ENCODE measurements at places on chromosomes 3 and 15.

DNA sequence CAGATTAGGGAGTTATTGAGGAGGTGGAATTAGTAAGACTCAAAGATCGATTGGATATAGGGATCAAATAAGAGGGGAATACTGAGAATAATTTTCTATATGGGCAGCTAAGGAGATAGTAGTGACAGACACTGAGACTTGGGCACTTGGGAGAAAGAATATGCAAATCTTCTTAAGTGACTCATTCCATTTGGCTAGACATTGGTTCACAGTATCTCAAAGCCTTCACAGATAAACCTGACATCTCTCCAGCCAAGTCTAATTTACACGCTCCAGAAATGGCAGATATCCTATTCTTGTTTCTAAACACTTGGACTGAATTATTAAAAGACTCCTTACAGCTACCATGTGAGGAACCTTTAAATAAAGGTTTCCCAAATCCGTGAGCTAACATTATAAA, 104.6 kb upstream of the ADAMTS9 start:
- no peak for DNase-seq

- no peak for DNase-seq
Measured at GRCh38 chr3:74605437-74605836, 9.0 kb downstream of the CNTN3 start.

DNA sequence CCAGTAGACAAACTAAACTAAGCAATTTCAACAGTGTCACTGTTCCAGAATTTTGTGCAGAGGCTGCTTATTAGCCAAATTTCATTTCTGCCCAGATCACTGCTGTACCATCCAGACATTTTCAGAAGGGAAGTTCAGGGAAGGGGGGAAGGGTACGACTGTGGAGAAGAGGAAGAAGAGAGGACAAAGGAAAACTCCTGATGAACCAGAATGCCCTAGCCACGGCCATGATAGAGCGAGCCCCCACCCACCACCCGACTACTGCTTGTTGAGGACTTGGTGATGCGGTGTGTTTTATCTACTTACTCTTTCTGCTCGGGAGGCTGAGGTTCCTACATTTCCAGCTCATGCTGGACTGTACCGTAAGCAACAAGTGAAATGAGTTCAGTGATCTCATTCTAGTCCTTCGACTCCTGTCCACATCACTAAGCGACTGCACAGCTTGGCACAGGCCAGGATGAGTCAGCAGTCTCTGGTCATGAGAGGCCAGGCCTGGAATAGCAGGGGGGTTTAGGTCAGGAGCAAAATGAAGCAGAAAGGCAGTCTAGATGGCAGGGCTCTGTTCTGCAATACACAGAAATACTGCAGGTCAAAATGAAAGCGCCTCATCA, 330.8 kb downstream of the TIGIT start:
- no peak for DNase-seq

GRCh38 chr15:25683911-25684310, 179.2 kb downstream of the ATP10A start:
- DNase-seq: no peak

DNA sequence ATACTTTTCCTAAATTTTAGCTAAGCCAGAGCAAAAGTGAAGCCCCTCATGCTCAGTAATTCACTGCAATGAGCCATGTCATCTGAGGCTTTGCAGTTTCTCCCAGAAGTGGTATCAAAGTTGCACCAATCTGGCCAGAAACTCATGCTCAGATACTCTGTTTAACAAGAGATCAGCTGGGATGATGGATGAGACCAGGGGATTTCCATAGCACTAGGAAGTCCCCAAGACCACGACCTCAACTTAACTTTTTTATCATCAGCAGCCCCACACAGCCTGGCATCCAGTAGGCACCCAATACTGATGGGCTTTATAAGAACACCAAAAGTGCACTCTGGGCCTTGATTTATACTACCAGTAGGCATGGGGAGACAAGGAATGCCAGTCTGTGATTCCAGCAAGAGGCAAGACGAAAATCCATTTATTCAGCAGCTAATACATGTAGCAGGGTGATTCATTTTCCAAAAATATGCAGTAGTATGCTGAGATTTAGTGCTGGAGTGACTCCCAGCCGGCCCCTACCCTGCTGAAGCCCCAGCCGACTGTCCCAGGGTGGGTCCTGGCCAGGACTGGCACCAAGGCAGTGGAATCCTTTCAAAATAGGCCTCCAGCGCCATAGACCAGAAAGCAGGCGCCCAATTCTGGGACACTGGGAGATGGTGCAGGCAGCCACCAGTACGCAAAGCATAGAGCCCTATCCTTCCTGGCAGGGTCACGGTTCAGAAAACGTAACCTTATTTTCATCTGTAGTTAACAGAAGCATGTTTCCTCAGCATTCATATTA, 612 bp upstream of the LDHAL6B start:
- no peak for DNase-seq

DNA sequence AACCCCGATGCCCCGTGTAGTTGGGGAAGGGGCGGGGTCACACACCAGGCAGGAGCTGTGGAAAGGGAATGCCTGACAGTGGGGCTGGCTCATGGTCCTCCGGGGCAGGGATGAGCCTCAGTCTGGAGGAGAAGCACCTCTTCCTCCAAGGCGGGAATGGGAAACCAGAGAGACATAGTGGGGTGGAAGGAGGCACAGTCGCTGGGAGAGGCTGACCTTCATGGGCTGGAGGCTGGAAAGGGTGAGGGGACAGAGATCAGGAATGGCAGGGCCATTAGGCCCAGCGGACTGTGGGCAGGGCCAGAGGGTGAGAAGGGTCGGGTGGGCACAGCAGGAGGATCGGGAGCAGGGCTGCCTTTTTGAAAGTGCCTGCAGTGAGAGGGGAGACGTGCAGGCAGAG, 65.8 kb upstream of the LINGO1 start:
- DNase-seq: no peak

DNA sequence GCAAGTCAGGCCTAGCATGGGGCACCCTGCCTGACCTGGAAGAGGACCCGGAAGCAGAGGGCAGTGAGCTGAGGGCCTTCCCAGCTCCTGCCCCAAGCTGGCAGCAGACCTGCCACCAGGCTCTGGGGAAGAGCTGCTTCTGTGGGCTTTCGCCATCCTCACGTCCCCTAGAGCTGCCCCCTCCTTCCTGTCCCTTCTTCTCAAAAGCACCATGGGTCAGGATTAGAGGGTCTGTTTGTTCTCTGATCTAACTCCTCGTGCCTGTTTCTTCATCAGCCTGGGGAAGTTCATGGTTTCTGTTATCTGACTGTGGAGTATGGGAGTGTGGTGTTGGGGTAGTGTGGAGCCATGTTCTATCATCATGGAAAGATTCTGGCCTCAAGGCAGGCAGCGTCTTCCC, 58.4 kb upstream of the POLG start:
- DNase-seq: no peak

DNA sequence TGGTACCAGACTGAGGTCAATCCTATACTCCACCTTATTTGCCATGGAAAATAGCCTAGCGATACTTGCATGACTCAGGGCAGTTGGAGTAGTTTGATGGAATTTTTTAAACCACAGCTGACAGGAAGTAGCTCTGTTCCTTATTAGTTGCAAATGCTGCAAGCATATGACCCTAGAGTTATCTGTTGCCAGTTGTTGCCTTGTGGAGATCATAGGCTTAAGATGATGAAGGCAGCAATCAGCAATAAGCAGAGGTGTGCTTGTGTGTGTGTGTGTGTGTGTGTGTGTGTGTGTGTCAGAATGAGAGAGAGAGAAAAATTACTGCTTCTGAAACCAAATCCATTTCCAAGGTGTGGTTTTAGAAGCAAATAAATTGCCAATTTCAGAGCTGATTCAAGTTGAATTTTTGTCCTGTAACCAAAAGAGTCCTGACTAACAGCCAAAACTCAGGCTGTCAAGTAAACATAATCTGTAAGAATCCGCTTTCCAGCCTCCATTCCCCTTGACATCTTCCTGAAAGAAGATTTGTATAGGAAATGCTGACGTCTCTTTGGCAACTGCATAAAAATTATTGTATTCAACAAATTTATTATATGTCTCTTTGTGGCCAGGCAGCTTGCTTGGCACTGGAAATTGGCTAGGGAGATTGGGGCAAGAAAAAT, 141.2 kb downstream of the SERPINI1 start:
- no peak for DNase-seq

DNA sequence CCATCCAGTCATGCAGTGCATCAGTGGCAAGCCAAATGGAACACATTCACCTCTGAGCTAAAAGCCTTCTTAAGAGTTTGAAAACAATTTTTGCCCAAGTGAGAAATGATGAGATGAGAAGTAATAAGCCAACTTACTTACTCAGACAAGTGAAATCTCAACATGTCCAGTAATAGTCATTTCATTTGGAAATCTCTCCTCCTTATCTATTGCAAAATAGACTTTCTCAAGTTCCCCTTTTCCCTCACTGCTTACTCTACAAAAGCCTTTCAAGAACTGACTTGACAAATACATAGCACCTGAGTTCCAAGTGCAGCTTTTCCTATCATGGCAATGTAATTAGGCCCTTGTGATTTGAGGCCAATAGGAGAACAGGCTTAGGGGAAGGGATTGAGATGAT, 282.3 kb downstream of the SLC9A9 start:
- no peak for DNase-seq

GRCh38 chr3:71184252-71184651, 399.3 kb downstream of the FOXP1 start:
- no peak for DNase-seq

DNA sequence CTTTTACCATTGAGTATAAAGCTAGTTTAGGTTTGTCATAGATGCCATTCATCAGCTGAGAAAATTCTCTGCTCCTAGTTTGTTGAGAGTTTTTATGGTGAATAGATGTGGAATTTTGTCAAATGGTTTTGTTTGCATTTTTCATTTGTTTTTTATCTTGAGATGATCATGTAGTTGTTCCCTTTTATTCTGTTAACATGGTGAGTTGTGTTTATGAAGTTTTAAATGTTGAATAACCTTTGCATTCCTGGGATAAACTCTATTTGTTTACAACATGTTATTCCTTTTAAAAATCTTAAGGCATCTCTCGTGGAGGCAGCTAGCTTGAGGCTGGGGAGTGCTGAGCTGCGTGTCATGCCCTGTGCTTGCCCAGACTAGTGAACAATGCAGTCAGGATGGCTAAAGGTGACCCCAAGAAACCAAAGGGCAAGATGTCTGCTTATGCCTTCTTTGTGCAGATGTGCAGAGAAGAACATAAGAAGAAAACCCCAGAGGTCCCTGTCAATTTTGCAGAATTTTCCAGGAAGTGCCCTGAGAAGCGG, 48.5 kb downstream of the ANAPC13 start:
- no peak for DNase-seq

DNA sequence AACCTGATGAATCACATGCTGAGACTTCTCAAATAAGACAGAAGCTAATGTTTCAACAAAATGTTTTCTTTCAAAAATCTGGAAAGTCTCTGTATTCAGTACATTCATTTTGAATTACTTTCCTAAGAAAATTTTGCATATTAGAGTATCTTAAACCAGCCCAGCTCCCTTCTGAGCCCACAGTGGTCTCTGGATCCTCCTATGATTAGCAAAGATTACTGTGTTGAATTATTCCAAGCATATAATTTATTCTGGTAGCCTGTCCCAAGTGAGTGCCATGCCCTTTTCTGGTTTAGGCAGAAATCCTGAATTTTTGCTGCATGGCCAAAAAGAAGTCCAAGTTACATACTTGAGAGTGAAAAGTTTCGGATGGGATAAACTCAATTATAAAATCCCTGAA, 279.0 kb downstream of the CTNNB1 start:
- DNase-seq: no peak

- DNase-seq: no peak
Measured at GRCh38 chr3:134638385-134639030, 12.3 kb downstream of the KY start.

DNA sequence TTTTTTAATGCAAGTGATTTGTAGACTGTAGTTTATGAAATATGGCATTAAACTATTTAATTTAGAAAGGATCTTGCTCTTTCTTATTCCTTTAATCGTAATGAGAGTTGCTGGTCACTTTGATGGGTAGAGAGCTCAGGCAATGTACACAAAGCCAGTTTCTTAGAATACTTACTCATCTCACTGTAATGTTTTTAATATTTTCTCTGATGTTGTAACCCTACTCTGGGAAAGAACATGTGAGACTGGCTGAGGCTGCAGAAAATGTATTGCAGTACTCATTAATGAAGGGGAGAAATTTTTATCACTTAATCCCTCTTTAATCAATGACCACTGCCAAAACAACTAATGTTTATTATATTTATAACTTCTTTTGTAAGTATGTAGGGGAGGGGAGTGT, 479.4 kb upstream of the KCNMB2 start:
- no peak for DNase-seq

DNA sequence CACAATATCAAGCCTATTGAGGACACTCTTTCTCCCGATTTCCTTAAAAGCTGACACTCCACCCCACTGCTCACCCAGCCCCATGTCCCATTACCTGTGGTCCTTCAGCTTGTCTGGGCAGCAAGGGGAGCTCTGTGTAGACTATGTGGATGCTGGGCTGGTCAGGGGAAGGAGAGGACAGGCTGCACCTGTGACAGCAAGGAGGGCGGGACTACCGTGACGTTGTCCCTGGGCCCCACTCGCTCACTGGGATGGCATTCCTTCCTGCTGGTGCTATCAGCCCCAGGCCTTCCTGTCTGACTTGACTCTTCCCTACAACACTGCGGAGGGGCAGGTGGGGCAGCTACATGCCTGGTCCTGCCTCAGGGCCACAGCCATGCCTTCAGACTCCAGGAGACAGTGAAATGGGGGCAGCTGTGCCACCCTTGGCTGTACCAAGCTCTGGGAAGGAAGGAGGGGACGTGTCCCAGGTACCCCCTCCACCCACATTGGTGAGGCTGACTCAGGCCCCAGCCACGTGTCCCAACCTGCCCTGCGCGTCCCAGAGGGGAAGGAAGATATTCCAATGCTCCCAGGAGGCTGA, at the start of gene TMEM40:
TSS of gene TMEM40 (minus strand) at position 163 of the 583 bp plus-strand sequence. CDS start 9,427 bp downstream, outside the sequence.
- no peak for DNase-seq

DNA sequence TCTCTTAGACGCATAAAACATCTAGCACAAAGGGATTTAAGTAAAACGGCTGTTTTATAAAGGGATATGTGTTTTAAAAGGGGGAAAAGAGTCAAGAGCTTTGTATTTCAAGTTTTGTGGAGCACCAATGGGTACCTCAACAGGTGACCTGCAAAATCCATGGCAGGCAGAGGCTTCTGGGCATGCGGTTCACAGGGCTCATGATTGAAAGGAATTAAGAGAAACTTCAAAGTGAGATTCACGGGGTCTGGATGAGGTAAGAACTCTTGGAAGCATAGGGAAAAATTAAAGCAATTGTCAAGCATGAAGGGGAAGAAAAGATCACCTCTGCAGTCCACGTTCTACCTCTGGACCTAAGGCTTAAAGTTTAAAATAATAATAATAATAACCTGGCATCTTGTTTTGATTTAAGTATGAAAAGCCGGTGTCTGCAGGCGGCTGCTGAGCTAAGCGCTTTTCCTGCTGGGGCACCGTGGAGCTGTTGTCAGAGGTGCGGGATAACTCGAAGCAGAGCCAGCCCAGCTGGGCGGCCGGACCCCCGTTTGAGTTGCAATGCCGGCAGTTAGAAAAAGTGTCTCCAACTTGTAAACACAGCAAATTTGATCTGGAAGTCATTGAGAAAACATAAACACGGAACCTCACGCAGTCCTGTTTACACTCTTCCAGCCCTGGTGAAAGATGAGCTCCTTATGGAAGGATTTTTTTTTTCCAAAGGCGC, 40.5 kb downstream of the HES1 start:
- no peak for DNase-seq

GRCh38 chr3:4838621-4839022, 140.6 kb upstream of the BHLHE40 start:
- no peak for DNase-seq

Data from activated CD8-positive, alpha-beta memory T cell treated with anti-CD3 and anti-CD28 coated beads for 48 hours (primary cell).